ENCODE measurements at places on chromosomes 4 and X.

GRCh38 chrX:139204571-139204897, 326.0 kb upstream of the F9 start:
- DNase-seq, result no peak

DNA sequence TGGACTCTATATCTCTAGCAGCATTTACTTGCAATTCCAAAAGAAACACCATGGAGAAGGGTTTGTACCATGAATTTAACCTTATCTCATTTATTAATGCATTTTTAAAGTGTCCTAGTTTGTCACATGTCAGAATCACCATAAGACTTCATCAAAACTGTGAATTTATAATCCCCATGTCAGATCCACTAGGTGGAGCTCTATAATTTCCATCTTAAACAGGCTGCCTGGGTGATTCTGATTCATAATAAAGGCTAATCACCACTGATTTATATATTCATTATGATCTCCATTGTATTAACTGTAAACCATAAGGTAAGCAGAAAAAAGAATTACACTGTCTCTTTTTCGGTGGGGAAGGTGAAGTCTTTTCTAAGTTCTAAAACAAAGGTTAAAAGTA, 4.0 kb downstream of the TCEAL2 start:
- DNase-seq, result no peak

DNA sequence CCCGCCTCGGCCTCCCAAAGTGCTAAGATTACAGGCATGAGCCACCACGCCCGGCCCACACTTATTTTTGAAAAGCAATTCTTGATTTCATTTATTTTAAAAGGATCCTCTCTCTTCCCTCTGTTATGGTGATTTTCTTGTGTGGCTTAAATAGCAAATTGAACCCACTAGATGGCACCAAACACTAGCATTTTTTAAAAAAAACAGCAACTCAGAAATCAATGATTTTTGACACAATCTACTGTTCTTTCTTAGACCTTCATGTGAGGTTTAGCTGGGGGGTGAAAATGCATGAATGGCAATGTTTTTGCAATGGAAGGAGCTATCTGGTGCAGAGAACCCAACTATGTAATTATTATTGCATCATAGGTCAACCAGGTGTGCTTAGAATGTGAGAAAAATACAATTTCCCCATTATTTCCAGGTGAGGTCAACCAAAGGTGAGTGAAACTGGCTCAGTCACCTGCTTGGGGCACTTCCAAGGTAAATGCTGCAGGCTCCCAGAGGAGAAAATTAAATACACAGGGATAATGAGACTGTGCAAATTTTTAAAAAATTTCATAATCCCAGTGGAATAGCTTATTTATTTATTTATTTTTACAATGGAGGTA, 226.7 kb upstream of the PRKX start:
- DNase-seq, result peak; percentile 6

GRCh38 chrX:18426004-18426320, 554 bp downstream of the CDKL5 start:
- no peak for DNase-seq

GRCh38 chr4:100486496-100486895, 31.3 kb downstream of the EMCN start:
- DNase-seq, result no peak

Measured in CD4-positive, alpha-beta memory T cell (primary cell).